ENCODE measurements at places on chromosomes 1 and 21.

- H3K36me3 ChIP-seq = no peaks in the 10 kb centered on the region
- no peak for DNase-seq
- no peak overlapping the region for H3K4me3 ChIP-seq
- no peak overlapping the region for H3K27ac ChIP-seq
- H3K27me3 ChIP-seq = peaks cover 2% of the 10 kb centered on the region
Measured at GRCh38 chr1:24338447-24338846, 19.3 kb downstream of the GRHL3 start.

- H3K4me3 ChIP-seq = peak overlapping the region; percentile 69
- peak overlapping the region; percentile 97 for H3K27ac ChIP-seq
- no peaks in the 10 kb centered on the region for H3K36me3 ChIP-seq
- DNase-seq = no peak
Measured at GRCh38 chr1:172393354-172393753, 27.1 kb upstream of the C1orf105 start.

DNA sequence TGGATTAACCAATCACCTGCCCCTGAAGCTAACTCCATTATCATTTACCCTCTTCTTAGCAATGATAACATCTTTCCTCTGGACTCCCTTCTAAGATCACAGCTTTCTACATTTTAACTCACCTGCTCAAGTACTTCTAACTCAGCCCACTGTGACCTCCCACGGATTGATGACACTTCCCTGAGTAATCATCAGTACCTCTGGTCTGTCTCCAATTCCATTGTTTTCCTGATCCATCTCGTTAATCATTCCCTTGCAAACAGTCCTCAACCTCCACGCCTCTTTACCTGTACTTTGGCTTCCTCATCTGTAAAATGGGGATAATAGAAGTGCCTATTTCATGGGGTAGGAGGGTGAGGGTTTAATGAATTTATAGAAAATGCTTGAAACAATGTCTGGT lies 195.3 kb upstream of the APP start:
- no peaks in the 10 kb centered on the region for H3K36me3 ChIP-seq
- H3K4me1 ChIP-seq = no peaks in the 10 kb centered on the region
- H3K27ac ChIP-seq = no peak overlapping the region

GRCh38 chr1:64537942-64538341 lies 68.0 kb downstream of the CACHD1 start:
- H3K4me3 ChIP-seq = peak overlapping the region; percentile 67
- no peaks in the 10 kb centered on the region for H3K27me3 ChIP-seq
- no peak for DNase-seq
- peaks cover 27% of the 10 kb centered on the region for H3K4me1 ChIP-seq

GRCh38 chr1:45304311-45305081 lies 22.2 kb upstream of the HPDL start:
- peaks cover 37% of the 10 kb centered on the region for H3K4me1 ChIP-seq
- peak overlapping the region; percentile 97 for H3K27ac ChIP-seq
- DNase-seq = no peak

DNA sequence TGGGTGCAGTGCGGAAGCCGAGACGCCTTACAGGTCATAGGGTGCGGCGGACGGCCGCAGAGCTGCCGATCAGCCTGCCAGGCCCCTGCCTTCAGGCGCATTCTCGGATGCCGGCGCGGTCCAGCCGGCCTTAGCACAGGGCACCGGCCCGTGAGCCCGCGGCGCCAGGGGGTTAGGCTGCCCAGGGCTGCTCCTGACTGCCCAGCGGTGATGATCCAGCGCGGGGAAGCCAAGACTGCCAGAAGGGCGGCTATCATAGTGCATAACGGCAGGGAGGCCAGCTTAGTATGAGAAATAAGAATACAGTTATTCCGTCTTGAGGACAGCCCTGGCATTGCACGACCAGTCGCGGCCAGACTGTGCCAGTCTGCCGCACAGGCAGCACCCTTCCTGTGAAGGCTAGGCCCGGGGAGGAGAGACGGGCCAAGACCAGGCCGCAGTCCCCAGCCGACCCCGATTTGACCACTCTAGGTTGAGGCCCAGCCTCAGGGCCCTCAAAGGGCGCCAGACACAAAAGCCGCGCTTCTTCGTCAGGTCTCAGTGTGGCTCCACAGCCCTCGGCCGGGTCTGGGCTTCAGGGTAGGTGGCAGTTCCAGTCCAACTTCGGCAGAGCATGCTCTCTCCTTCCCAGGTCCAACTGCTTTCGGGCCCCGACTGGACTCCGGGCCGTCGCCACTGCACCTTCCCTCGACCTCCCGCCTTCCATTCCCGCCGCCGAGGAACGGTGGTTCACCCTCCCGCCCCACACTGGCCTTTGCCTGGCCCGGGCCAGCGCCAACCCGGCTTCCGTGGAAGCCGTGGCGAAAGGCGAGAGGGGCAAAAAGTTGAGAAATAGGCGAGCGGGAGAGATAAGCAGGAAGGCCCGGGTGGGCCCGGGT lies 829 bp downstream of the ALX3 start:
- H3K4me1 ChIP-seq = peaks cover 17% of the 10 kb centered on the region
- peaks cover 78% of the 10 kb centered on the region for H3K27me3 ChIP-seq
- H3K27ac ChIP-seq = no peak overlapping the region
- no peaks in the 10 kb centered on the region for H3K36me3 ChIP-seq
- DNase-seq = no peak

Measured in naive thymus-derived CD8-positive, alpha-beta T cell (primary cell).